ENCODE measurements at places on chromosomes 6 and 20. TPM values are rescaled to one million over a fixed set of nuclear protein-coding genes. Genes with fewer than 3 reads are reported as not detected.
A peak's percentile ranks its signal among the peaks of the same experiment; 100 is the strongest.

- no peak overlapping the region for H3K27ac ChIP-seq
- H3K4me3 ChIP-seq, result no peak overlapping the region
- H3K36me3 ChIP-seq, result peaks cover 36% of the 10 kb centered on the region
- DNase-seq, result no peak
Measured at GRCh38 chr6:151412909-151413308, 21.6 kb upstream of the ZBTB2 start.

DNA sequence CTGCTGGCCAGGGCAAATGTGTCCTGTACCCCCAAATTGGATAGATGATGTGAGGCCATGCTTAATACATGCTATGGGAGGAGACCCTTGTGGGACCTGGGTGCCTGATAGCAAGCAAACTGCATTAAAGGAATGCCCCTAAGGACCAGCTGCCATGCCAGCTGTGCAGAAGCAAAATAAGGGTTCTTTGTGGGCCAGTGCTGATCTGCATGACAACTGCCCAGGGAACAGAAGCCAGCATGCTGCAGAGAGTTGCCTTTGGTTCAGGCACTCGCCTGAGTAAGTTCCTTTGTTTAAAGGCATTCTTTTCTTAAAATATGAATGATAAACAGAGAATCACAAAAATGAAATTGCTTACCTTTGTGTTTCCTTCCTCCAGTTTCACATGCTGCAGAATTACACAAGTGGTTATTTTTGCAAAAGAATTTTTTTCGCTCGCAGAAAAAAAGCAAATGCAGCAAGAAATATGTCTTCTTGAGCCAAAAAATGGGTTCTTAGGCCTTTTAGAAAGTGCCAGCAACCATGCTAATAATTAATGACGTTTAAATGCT, 6.9 kb upstream of the SYNDIG1 start:
- H3K4me3 ChIP-seq, result no peak overlapping the region
- no peaks in the 10 kb centered on the region for H3K4me1 ChIP-seq
- peaks cover 27% of the 10 kb centered on the region for H3K27me3 ChIP-seq
- H3K27ac ChIP-seq, result no peak overlapping the region
- DNase-seq, result no peak

DNA sequence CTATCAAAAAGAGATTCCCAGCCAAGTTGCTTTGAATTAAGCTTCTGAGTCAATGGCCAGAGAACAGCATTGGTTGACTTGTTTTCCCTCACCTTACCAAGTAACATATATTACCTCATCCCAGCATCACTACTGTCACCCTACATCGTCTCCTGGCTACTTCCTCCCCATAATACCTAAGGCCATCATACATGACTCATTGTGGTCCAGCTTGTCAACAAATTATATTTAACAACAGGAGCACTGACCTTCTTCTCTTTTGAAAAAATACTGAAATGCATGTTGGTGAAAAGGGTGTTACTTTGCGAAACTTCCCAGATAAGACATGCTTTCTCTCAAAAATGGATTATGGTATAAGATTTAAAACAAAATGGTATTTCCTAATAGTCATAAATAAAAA, 106.9 kb downstream of the TBX18 start:
- H3K27ac ChIP-seq, result no peak overlapping the region
- H3K27me3 ChIP-seq, result no peaks in the 10 kb centered on the region
- H3K4me1 ChIP-seq, result no peaks in the 10 kb centered on the region
- H3K4me3 ChIP-seq, result no peak overlapping the region

Gene CCN2
- total RNA-seq, result not detected

DNA sequence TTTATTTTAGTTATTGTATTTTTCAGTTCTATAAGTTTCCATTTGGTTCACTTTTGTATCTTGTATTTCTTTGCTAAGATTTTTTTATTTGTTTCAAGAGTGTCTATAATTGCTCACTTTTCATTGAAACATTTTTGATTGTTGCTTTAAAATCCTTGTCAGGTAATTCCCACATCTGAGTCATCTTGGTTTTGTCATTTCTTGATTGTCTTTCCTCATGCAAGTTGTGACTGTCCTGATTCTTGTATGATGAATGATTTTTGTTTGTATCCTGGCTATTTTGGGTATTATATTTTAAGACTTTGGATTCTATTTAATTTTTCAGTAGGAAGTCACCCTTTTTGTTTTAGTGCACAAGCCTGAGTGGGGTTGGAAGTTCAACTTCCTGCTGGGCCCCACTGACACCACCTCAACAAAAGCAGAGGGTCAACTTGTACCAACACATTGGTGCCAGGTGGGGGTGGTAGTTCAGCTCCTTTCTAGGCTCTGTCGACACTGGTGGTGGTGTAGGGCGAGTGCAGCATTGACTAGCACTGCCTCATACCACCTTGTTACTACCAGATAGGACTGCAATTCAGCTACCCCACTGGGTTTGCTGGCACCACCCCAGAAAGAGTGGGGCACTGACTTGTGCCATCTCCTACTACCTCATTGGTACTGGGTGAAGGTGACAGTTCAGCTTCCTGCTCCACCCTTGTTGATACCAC, 8.8 kb downstream of the RSPH3 start:
- no peak for DNase-seq
- H3K4me1 ChIP-seq, result peaks cover 33% of the 10 kb centered on the region
- peaks cover 11% of the 10 kb centered on the region for H3K36me3 ChIP-seq
- no peak overlapping the region for H3K4me3 ChIP-seq
- peak overlapping the region; percentile 9 for H3K27ac ChIP-seq

DNA sequence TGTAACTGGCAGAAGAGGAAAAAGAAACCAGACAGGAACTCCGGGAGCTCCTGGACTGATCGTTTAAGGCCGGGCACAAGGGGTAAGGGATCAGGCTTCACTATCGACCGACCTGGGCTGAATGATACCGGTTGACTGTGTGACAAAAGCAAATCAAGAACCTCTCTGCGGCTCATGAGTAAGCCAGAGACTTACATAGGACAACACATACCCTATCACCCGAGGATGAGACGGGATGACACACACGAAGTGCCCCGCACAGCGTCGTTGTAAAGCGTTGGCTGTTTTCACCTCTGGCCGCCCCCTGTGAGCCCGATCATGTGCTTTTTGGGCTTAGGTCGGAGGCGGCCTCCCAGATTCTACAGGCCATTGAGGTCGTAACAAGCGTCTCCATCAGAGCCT, 695 bp upstream of the TGIF2 start:
- H3K36me3 ChIP-seq, result no peaks in the 10 kb centered on the region
- peak overlapping the region; percentile 72 for H3K4me3 ChIP-seq
- DNase-seq, result no peak
- H3K27me3 ChIP-seq, result no peaks in the 10 kb centered on the region
- peak overlapping the region; percentile 82 for H3K27ac ChIP-seq

Gene PRDM13
- total RNA-seq, result not detected

DNA sequence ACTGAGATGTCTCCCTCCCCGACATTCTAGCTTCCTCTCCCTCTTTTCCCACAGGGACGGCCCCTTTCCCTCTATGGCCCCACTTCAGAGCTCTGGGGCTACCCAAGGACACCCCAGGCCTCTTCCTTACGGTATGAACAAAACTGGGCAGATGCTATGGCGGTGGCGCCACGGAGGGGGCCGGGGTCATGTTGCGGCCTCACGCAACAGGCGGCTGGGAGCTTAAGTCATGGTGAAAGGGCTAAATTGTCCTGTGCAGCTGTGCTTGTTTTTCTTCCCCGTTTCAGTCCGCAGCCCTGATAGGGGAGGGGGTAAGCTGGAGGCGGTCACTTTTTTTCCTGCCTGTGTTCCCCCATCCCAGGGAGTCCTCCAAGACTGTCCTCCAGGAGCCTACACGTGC, 17.6 kb upstream of the KIAA1755 start:
- H3K4me3 ChIP-seq, result no peak overlapping the region
- no peaks in the 10 kb centered on the region for H3K4me1 ChIP-seq
- peaks cover 3% of the 10 kb centered on the region for H3K27me3 ChIP-seq
- no peak overlapping the region for H3K27ac ChIP-seq
- H3K36me3 ChIP-seq, result no peaks in the 10 kb centered on the region

- H3K27ac ChIP-seq, result no peak overlapping the region
- H3K27me3 ChIP-seq, result no peaks in the 10 kb centered on the region
- DNase-seq, result no peak
- H3K36me3 ChIP-seq, result no peaks in the 10 kb centered on the region
- no peaks in the 10 kb centered on the region for H3K4me1 ChIP-seq
- H3K4me3 ChIP-seq, result no peak overlapping the region
Measured at GRCh38 chr6:161152907-161153662, 120.8 kb downstream of the AGPAT4 start.

- H3K4me1 ChIP-seq, result peaks cover 31% of the 10 kb centered on the region
- no peaks in the 10 kb centered on the region for H3K27me3 ChIP-seq
Measured at GRCh38 chr6:127266178-127266891, at the start of gene RNF146. RNF146 (plus strand) TSS chr6:127266864; CDS start chr6:127280339, 13,475 bp downstream.

Gene MCUR1
- total RNA-seq, result 23.4 TPM

DNA sequence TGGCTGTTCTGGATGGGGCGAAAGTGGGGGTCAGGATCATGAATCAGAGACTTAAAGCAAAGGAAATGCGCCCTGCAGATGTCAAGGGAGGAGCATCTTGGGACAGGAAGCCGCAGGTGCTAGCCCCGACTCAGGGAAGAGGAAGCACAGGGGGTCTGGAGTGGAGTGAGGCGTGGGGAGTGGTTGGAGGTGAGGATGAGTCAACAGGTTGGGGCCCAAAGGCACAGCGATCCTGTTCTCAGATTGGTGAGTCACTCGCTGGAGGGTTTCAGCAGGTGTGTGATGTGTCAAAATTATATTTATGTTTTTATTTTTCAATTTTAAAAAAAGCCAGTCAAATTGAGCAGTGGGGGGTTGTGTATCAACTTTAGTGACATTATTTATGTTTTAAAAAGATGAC, 19.0 kb downstream of the PACSIN1 start:
- H3K36me3 ChIP-seq, result no peaks in the 10 kb centered on the region
- H3K27me3 ChIP-seq, result no peaks in the 10 kb centered on the region
- peak overlapping the region; percentile 70 for H3K27ac ChIP-seq
- H3K4me1 ChIP-seq, result peaks cover 19% of the 10 kb centered on the region

GRCh38 chr6:1836690-1837089, 227.0 kb downstream of the FOXC1 start:
- no peaks in the 10 kb centered on the region for H3K27me3 ChIP-seq
- no peak overlapping the region for H3K27ac ChIP-seq
- no peaks in the 10 kb centered on the region for H3K4me1 ChIP-seq

GRCh38 chr20:45968801-45969711, 2.9 kb downstream of the ZNF335 start:
- H3K27me3 ChIP-seq, result no peaks in the 10 kb centered on the region
- peak overlapping the region; percentile 99 for H3K4me3 ChIP-seq
- H3K27ac ChIP-seq, result peak overlapping the region; percentile 95

Gene CRISP2
- total RNA-seq, result not detected

Gene SLPI
- not detected for total RNA-seq

- H3K27ac ChIP-seq, result no peak overlapping the region
- H3K27me3 ChIP-seq, result peaks cover 7% of the 10 kb centered on the region
- DNase-seq, result no peak
- H3K4me3 ChIP-seq, result no peak overlapping the region
- no peaks in the 10 kb centered on the region for H3K36me3 ChIP-seq
Measured at GRCh38 chr6:111254004-111254778, 166.9 kb downstream of the SLC16A10 start.

- no peak overlapping the region for H3K4me3 ChIP-seq
- H3K27me3 ChIP-seq, result peaks cover 28% of the 10 kb centered on the region
- no peak for DNase-seq
- H3K27ac ChIP-seq, result no peak overlapping the region
- no peaks in the 10 kb centered on the region for H3K36me3 ChIP-seq
Measured at GRCh38 chr6:30154709-30155519, 6.1 kb downstream of the TRIM10 start.

- H3K36me3 ChIP-seq, result no peaks in the 10 kb centered on the region
- H3K27ac ChIP-seq, result no peak overlapping the region
- H3K4me1 ChIP-seq, result no peaks in the 10 kb centered on the region
- no peak overlapping the region for H3K4me3 ChIP-seq
Measured at GRCh38 chr6:114033606-114034005, 62.7 kb upstream of the HDAC2 start.

GRCh38 chr6:37783025-37783855, 36.3 kb upstream of the ZFAND3 start:
- H3K4me1 ChIP-seq, result peaks cover 14% of the 10 kb centered on the region
- H3K27ac ChIP-seq, result peak overlapping the region; percentile 53
- peaks cover 25% of the 10 kb centered on the region for H3K27me3 ChIP-seq
- no peaks in the 10 kb centered on the region for H3K36me3 ChIP-seq
- DNase-seq, result peak; percentile 60

Gene DYNLT2
- 2.6 TPM for total RNA-seq

Gene CFAP206
- not detected for total RNA-seq
